ENCODE measurements at places on chromosomes 3 and 15.

DNA sequence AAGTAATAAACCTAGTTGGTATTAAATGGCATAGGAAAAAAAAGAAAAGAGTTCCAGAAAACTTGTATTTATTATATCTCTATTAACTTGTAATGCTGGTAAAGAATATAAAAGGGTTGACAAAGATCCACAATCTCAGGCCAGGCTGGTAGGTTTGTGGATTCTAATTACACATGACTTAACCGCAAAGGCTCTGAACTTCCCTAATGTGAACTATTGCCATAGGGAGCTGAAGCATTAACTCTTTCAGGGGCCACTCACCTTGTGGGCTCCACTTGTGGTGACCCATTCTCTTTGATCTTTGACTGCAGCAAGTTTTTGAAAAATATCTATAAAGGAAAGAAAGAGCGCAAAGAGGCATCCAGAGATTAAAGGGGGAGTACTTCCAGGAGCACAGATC, 58.5 kb downstream of the NEK10 start:
- peak; percentile 29 for DNase-seq

DNA sequence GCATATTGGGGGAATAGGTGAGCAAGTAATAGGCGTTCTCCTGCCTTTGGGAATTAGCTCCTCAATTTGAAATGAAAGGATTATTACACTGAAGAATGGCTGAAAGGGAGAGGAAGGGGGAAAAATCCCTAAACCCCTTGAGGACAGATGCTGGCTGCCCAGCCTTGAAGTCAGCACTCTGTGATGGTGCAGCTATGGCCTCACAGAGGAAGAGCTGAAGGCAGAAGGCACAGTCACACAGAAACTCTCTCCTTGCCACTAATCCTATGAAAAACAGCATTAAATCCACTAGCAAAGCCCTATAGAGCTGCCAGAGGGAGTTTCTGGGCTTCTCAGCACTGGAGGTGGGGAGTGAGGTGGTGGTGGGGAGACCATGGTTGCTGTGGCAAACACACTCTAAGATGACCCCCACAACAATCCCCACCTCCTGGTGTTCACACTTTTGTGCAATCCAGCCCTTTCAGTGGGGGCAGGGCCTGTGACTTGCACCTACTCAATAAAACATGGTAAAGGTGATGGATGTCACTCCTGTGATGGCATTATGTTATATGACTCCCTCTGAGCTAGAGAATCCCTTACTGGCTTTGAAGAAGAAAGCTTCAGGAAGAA, 101.2 kb downstream of the RFTN1 start:
- no peak for DNase-seq

DNA sequence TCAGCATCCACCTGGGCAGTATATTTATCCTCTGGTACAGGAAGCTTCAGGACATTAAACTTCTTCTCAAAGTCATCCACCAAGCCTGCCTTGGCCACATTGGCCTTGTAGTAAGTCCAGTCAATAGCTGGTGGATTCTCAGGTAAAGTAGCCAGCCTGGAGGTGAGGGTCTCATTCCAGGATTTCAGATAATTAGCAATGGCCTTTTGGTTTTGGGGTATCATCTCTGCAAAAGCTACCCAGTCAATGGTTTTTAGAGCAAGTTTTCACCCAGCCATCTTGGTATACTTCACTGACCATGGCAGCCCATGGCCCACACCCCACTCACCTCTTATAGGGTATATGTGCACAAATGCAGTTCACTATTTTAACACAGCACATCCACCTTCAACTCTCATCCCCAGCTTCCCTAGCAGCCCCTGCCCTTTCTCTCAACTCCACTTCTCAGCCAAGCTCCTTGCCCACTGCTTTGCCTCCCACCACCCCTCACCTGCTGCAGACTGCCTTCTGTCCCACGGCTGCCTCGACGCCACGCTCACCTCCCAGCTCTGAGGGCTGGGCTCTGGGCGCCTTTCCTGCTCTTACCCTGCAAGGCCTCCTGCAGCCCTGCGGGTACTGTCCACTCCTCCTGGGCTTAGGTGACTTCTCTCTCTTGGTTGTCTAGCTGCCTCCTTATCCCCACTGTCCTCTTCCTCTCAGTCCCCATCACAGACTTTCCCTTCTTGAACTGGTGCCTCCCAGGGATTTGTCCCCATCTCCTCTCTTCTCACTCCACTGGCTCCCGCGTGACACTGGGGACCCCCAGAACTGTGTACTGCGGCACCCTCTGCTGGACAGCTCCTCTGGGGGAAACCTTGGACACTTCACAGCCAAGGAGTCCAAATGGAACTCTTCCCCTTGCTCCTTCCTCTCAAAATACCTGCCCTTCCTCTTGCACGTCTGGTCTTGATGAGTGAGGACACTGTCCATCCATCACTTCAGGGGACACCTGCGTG, 1.7 kb upstream of the TGM5 start:
- no peak for DNase-seq

- no peak for DNase-seq
Measured at GRCh38 chr3:146050691-146051090, 110.3 kb downstream of the PLOD2 start.

DNA sequence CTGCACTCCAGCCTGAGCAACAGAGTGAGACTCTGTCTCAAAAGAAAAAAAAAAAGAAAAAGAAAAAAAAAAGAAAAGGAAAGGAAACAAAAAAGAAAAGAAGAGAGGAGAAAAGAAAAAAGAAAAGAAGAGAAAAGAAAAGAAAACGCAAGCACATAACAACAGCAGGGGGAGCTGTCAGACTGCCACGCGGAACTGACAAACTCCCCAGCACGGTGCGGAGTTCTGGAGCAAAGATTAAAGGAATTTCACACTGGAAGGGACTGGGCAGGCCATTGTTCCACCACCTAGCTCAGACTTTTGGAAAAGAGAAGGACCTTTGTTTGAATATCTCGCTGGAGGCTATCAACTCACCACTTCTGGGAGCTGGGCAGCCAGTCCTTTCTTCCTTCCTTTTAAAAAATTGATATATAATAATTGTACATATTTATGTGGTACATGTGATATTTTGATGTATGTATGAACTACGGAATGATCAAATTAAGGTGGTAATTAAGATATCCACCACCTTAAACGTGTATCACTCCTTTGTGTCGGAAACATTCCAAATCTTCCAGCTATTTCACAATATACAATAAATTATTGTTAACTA, 40.5 kb downstream of the DPPA2 start:
- DNase-seq: no peak

DNA sequence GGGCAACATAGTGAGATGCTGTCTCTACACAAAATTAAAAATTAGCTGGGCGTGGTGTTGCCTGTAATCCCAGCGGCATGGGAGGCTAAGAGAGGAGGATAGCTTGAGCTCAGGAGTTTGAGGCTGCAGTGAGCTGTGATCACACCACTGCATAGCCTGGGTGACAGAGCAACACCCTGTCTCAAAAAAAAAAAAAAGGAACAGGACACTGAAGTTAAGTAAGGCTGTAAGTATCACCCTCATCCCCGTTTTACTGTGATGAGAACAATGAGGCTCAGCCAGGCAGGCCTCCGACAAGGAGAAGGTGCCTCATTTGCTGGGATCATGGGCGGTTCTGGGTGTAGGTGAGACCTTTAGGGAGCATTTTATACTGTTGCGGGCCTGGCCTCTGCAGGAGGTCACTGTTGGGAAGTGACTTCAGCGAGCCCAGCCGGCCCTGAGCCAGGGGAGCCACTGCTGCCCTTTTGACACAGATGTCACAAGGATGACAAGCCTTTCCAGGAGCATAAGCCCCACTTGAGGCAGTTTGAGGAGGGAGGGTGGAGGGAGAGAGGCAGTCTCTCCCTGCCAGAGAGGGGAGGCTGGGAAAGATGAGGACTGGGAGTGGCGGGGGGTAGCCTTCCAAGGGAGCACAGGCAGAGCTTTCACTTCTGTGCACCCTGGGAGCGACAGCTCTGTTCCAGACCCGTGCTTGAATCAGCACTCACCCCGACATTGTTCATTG, 30.8 kb downstream of the IRAK2 start:
- no peak for DNase-seq

DNA sequence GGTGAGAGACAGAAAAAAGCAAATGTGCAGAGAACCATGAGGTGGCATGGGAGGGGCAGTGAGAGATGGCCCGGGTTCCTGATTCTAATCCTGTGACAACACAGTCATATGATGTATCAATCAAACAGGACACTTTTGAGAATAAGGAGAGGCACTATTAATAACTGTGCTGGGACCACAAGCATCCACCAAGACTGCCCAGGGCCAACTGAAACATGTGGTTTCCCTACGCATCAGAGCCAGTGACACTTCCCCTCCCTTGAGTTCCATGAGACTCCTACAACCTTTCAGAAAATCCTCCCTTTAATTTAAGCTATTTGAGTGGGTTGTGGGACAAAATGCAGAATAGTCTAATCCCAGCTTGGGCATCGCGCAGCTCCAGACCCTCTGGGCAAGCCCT, 17.4 kb downstream of the SH3BP5 start:
- no peak for DNase-seq

- no peak for DNase-seq
Measured at GRCh38 chr3:196311-197148, at the start of gene CHL1. Gene CHL1, plus strand, starts transcription at chr3:196763. Its CDS starts 123,014 bp downstream, at chr3:319777.

GRCh38 chr15:90641581-90642463, 75.3 kb upstream of the BLM start:
- DNase-seq: no peak

- DNase-seq: no peak
Measured at GRCh38 chr3:155243512-155243921, 50.0 kb downstream of the STRIT1 start.

- DNase-seq: no peak
Measured at GRCh38 chr15:40743485-40743901, 11.6 kb downstream of the RMDN3 start.

GRCh38 chr3:171491361-171491760, 31.2 kb upstream of the TNIK start:
- no peak for DNase-seq

DNA sequence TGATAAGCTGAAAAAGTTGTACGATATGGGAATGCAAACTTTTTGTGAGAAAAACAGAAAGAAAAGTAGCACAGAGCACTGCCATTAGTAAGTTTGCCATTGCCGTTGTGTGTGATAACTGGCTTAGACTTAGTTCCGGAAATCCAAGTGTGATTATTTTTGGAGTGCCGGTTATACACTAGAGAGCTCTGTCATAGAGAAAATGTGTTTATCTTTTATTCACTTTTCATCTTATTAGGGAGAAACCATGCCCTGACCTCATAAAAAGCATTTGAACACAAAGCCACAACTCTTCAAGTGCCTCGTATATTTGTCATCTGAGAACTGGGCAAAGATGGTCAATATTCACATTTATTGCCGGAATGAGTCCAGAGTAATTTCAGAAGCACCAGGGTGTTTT, 36.1 kb downstream of the CTDSPL start:
- no peak for DNase-seq

GRCh38 chr15:39613861-39614260, 33.0 kb downstream of the THBS1 start:
- no peak for DNase-seq

GRCh38 chr3:88912294-88912877, 195.0 kb upstream of the EPHA3 start:
- DNase-seq: no peak

GRCh38 chr3:114827495-114827894, 319.6 kb downstream of the ZBTB20 start:
- peak; percentile 32 for DNase-seq

All from GF-D8 (cell line).